ENCODE measurements at places on chromosomes 11 and 22.

GRCh38 chr22:27919222-27919941 lies at the start of gene PITPNB:
TSS of gene PITPNB (minus strand) at chr22:27919256. CDS start at chr22:27919191, 65 bp downstream.
- peak; percentile 97 for DNase-seq

GRCh38 chr11:119991669-119992068 lies 146.2 kb downstream of the TRIM29 start:
- DNase-seq: no peak

DNA sequence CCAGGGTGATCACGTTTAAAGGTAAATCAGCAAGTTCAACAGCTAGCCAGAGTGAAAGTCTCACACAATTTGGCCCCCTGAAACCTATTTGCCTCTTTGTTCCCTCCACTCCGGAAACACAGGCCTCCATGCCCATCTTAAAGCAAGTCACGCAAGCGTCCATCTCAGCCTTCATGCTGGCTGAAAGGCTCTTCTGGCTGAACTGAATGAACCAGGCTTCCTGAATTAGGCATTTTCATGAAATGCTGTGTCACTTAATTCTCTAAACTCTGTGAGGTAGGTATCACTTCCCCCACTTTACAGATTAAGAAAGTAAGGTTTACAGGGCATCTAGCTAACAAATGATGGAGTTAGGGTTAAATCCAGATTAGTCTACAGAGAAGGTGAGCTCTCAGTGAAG lies 1.4 kb downstream of the SLC25A17 start:
- DNase-seq: no peak

DNA sequence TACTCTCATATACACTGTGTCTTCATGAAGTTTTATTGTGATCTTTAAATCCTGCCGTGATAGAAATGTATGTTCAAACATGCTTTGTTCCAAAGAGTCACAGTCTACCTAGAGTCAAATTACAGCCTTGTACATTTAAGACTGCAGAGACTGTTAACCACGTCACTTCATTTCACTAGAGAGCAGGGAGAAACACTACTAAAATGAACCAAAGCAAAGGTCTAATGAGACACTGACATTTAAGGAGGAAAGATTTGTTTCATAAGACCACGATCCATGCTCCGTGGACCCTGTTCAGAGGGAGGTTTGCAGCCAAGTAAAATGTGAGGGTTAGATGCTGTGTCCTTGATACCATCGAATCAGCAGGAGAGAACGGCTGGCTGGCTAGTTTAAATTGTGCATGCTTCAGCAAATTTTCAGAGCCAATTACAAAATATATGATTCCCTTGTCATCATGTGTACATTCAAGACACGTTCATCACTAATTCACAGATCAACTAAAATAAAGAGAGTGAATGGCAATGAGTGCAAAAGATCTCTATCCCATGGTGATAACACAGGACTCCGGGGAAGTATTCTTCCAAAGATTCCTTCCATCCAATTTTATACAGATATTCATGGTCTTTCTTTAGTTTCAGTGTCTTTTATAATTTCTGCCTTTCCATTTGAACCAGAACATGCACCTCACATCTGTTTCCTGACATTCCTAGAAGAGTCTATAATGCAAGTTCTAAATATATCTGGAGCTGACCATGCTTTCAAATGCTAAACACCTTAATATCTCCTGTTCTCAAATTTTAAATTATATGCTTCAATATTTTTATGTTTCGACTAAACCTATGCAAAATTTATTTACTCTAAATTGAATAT lies 960.9 kb upstream of the FAT3 start:
- DNase-seq: no peak

DNA sequence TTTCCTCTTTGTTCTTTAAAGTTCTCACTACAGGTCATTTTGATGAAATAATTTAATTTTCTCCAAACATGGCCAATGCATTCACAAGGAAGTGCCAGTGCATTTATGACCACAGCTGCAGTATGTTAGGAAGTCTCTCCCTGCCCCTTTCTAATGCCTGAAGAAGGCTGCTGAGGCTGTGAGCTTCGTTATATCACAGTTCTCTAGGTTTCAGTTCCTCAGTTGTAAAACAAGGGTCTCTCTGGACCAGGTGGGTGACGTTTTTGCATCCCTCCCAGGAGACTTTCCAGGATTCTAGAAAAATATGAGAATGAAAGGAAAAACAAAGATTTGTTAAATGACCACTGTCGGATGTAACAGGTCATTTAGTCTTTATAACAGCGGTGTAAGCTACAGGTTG lies 171.6 kb downstream of the LARGE1 start:
- no peak for DNase-seq

GRCh38 chr11:118049771-118050170 lies 27.1 kb upstream of the TMPRSS4 start:
- DNase-seq: no peak

DNA sequence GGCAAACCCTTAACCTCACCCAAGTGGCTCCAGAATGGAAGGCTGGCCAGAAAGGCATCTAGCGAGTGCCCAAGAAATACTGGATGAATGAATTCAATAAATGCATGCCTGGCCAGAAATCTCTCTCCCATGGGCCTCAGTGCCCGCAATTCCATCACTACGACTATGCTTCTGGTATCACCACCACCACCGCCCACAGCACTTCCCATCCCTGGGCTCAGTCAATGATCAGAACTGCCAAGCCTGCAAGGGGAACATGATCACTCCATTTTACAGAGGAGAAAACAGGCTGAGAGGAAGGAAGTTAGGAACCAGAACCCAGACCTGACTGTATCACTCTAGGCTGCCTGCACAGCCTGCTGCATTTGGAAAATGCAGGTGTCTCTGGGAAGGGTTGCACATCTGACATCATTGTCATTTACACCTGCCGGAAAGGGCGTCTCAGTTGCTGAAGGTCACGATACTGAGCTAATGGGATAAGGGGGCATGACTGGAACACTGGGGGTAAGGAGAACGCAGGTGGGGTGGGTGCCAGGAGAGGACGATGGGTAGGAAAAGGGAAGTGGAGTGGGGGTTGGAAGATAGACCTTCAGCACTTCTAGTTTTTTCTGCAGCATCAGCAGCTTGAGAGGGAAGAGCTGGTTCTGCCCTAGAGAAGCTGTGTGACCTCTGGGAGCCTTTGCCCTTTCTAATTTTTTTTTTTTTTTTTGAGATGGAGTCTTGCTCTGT lies 3.2 kb downstream of the GPR152 start:
- DNase-seq: peak; percentile 50

GRCh38 chr11:10561043-10561818 lies 7.2 kb downstream of the LYVE1 start:
- DNase-seq: no peak

GRCh38 chr11:70480711-70481110 lies 82.4 kb downstream of the CTTN start:
- DNase-seq: no peak

- DNase-seq: no peak
Measured at GRCh38 chr11:107677924-107678631, 33.8 kb downstream of the SLN start.

GRCh38 chr22:33746501-33746928 lies 173.8 kb downstream of the LARGE1 start:
- DNase-seq: no peak

DNA sequence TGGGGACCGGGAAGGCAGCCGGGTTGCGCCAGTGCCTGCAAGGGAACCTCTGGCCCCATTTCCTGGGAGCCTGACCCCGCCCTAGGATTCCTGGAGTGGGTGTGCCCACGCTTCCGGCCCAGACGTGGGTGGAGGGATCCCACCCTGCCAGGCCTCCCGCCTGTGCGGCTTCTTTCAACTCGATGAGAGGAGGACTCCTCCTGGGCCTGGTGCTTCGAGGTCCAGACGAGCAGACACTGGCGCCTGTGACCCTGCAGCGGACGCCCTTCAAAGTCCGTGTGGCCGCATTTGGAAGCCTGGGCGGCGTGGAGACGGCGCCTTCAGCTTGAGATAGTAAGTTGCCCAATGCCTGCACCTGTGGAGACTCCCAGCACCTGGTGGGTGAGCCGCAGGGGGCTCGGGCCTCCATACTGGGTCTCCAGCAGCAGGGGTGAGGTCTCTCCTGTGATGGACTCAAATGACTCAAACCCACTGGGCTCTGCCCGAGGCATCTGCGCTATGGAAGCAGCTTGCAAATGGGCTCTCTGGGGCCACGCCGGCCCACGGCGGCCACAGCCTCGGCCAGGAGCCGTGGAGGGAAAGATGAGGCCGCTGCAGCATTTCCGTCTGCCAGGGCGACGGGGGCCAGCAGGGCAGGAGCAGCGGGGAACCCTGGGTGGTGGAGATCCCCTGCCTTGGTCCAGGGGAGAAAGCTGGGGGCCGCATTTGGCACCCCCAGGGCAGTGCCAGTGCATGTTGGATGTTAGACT lies 64.3 kb upstream of the PPARA start:
- no peak for DNase-seq

DNA sequence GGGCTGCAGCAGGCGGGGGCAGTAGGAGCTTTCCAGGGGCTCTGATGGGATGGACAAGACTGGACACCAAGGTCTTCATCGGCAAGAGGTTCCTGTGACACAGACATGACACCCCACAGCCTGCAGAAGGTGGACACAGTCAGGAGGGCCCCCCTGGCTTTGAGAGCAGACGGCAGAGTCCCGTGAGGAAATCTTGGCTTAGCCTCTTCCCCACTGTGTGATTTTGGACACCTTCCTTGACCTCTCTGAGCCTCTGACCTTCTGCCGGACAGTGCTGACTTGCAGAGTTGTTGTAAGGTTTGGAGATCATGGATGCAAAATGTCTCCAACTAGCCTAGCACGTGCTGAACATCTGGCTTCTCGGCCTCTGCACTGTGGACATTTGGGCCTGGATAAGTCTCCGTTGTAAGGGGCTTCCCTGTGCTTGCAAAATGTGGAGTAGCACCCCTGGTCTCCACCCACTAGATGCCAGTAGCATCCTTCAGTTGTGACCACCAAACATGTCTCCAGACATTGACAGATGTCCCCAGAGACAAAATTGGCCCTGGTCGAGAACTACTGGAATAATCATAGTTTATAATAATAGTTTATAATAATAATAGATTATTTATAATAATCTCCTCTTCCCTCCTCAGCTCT lies 54.6 kb downstream of the MCM5 start:
- no peak for DNase-seq

DNA sequence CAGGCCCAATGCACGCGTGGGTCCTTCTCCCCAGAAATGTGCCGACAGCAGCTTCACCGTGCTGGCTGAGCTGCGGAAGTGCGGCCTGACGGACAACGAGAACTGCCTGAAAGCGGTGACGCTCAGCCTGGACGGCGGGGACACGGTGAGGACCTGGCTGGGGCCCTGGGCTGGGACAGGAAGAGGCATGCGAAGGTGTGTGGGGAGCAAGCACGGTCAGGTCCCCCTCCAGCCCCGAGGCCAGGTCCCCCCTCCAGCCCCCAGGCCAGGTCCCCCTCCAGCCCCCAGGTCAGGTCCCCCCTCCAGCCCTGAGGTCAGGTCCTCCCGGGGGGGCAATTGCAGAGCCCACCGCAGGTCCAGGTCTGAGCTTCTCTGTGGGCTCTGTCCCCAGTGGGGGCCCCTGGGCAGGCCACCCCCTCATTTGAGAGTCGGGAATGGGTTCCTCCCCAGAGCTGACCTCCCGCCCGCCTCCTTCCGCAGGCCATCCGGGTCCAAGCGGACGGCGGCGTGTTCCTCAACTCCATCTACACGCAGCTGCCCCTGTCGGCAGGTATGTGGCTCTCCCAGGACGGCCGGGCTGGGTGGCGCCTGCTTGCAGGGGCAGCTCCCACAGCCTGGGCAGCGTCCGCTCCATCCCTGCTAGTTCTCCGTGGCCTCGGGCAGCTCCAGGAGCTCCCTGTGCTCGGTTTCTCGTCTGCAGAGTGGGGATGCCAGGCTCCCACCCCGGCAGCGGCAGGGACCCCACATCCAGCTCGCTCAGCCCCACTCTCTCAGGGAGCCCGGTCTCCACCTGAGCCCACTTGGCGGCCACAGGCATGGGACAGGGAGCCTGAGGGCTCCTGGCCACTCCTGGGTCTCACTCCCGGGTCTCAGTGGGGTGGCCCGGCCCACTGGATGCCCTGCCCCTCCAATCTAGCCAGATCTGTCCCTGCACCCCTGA lies 7.9 kb downstream of the MUC5B start:
- no peak for DNase-seq

GRCh38 chr11:78763664-78764063 lies 189.0 kb upstream of the NARS2 start:
- no peak for DNase-seq

DNA sequence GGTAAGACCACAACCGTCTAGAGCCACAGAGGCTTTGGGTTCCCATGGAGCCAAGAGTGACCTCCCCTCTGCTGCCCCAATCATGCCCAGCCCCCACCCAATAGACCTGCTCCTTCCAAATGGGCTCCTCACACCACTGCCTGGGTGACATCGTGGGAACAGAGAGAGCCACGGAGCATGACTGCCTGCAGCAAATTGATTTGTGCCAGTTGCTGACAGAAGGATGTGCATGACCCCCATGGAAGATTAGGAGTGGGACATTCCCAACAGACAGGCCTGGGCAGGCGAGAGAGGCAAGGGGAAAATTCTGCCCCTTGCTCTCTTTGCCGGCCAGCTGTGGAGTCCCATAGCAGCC lies 88.5 kb downstream of the TENM4 start:
- no peak for DNase-seq

- DNase-seq: no peak
Measured at GRCh38 chr22:47082505-47082904, 320.1 kb downstream of the TBC1D22A start.

DNA sequence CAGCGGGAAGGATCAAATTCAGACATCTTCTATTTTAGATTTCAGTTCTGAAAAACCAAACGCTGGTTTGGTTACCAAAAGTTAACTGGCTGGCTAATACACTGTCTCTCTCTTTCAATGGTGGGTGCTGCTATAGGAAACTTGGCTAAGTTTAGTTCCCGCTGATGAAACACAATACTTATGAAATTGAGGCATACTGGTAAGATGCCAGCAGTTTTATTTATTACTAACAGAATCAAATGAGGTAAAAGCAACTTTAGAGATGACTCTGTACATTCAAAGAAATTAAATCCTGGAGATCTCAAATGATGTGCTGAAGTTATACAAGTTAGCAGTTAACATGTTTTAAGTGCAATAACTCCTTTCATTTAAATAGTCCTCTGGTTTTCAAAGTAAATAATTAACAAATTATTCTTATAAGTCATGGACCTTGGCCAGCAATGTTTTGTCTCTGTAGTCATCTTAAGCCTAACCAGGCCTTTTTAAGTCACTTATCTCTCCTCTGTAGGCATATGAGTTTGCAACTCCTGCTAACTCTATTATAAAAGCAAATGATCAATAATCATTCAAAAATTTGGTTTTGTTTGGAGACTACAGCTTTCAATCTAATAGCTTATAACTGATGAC lies 54.8 kb downstream of the PAK1 start:
- DNase-seq: no peak

- DNase-seq: no peak
Measured at GRCh38 chr11:848380-848931, 5.8 kb downstream of the TSPAN4 start.

Measured in KG1 (cell line).